ENCODE measurements at places on chromosomes 7 and 10.

DNA sequence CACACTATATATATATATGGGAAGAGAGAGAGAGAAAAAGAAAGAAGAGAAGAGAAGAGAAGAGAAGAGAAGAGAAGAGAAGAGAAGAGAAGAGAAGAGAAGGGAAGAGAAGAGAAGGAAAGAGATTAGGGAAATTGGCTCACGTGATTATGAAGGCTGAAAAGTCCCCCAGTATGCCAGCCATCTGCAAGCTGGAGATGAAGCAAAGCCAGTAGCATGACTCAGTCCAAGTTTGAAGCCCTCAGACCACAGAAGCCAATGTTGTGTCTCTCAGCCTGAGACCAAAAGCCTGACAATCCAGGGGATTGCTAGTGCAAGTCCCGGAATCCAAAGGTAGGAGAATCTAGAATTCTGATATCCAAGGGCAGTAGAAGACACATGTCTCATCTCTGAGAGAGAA lies 206.3 kb upstream of the PRSS1 start:
- DNase-seq: no peak

- no peak for DNase-seq
Observed at GRCh38 chr7:84336766-84337165, 142.2 kb upstream of the SEMA3A start.

- DNase-seq: no peak
Observed at GRCh38 chr10:76411729-76412435, 980.5 kb downstream of the LRMDA start.

DNA sequence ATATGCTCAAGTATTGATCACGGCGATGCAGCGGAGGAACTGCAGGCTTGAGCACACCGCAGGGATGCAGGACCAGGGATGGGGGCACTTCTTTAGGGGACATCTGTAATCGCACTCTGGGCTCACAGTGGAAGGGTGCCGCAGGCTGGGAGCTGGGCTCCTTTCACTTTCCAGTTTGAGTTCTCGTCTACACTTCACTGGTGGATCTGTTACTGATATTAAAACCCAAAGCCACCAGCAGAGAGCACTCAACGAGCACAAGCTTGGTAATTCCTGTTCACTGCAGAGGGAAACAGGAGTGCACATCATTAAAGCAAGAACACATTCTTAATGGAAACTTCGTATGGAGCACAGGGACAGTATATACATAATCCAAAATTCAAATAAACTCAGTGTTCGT lies 91.3 kb downstream of the PARD3 start:
- no peak for DNase-seq

- no peak for DNase-seq
Observed at GRCh38 chr7:137925754-137926153, 76.1 kb downstream of the CREB3L2 start.

- DNase-seq: peak; percentile 11
Observed at GRCh38 chr7:27576360-27576944, 86.2 kb downstream of the HIBADH start.

GRCh38 chr7:157394246-157395191 lies 57.7 kb downstream of the DNAJB6 start:
- DNase-seq: no peak

- DNase-seq: no peak
Observed at GRCh38 chr7:30789334-30789711, 18.1 kb downstream of the MINDY4 start.

GRCh38 chr10:23338155-23338828 lies 6.3 kb downstream of the C10orf67 start:
- peak; percentile 50 for DNase-seq

- DNase-seq: peak; percentile 68
Observed at GRCh38 chr7:27134392-27134791, 3.8 kb upstream of the HOXA4 start.

- DNase-seq: no peak
Observed at GRCh38 chr7:132527467-132528410, 48.5 kb downstream of the PLXNA4 start.

- no peak for DNase-seq
Observed at GRCh38 chr7:104358446-104359132, 30.2 kb downstream of the LHFPL3 start.

- no peak for DNase-seq
Observed at GRCh38 chr7:155300641-155301452, 3.2 kb downstream of the INSIG1 start.

GRCh38 chr7:85004402-85004801 lies 182.5 kb downstream of the SEMA3D start:
- DNase-seq: no peak

- no peak for DNase-seq
Observed at GRCh38 chr10:12622691-12623090, 273.3 kb downstream of the CAMK1D start.

GRCh38 chr7:76325811-76326210 lies 23.3 kb downstream of the HSPB1 start:
- DNase-seq: no peak

DNA sequence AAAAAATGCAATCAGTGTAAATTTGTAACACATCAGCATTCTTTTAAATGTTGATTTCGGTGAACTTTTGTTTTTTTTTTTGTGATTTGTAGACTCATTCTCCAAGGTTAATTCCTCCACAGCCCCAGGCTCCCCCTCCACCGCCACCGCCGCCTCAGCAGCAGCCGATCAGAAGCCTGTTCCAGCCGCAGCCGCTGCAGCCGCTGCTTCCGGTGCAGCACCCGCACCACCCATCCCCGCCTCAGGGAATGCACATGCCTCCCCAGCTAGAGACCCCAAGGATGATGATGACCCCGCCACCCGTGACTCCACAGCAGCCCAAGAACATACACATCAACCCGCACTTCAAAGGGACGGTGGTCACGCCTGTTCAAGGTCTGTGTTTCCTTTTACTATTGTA lies 66.6 kb downstream of the RBM33 start:
- no peak for DNase-seq

DNA sequence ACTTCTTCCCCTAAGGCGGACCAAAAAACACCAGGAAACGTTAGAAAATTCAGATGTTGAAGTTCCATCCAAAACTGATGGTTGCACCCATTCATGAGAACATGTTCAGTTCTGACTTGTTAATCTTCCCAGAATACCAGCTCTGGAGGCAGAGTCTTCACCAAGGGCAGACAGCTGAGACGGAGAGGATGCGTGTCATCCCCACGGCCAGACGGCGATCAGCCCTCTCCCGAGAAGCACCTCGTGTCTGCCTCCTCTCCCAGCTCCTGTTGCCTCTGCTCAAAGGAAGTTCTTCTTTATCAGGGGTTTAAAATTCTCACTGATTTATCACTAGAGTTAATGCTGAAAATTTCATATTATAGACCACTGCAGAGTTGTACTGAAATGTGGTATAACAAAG lies 269.7 kb downstream of the ZMYND11 start:
- no peak for DNase-seq

DNA sequence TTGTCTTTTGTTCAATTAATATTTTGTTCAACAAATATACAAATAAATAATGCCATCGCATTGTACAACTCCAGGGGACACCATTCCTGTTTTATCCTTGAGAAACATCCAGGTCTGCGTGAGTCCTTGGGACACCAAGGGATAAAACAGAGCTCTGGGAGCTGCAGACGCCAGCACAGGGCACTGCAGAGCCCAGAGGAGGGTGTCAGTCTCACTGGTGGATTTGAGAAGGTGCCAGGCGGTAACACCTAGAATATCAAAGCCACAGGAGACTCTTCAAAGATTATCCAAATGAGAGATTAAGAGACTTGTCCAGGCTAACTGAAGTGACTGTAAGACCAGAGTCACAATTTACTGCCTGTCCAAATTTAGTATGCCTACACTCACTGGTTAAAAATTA lies 55.3 kb downstream of the TEX36 start:
- no peak for DNase-seq

GRCh38 chr7:115226410-115226809 lies 304.5 kb downstream of the MDFIC start:
- DNase-seq: no peak

DNA sequence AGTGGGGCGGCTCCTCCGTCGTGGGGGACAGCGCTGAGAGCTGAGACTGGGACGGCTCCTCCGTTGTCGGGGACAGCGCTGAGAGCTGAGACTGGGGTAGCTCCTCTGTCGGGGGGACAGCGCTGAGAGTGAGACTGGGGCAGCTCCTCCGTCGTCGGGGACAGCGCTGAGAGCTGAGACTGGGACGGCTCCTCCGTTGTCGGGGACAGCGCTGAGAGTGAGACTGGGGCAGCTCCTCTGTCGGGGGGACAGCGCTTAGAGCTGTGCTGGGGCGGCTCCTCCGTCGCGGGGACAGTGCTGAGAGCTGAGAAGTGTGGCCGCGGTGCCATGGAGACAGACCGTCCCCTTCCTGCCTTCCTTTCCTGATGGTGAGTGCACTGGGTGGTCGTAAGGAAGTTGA lies 136.4 kb downstream of the DYNC2I1 start:
- no peak for DNase-seq

DNA sequence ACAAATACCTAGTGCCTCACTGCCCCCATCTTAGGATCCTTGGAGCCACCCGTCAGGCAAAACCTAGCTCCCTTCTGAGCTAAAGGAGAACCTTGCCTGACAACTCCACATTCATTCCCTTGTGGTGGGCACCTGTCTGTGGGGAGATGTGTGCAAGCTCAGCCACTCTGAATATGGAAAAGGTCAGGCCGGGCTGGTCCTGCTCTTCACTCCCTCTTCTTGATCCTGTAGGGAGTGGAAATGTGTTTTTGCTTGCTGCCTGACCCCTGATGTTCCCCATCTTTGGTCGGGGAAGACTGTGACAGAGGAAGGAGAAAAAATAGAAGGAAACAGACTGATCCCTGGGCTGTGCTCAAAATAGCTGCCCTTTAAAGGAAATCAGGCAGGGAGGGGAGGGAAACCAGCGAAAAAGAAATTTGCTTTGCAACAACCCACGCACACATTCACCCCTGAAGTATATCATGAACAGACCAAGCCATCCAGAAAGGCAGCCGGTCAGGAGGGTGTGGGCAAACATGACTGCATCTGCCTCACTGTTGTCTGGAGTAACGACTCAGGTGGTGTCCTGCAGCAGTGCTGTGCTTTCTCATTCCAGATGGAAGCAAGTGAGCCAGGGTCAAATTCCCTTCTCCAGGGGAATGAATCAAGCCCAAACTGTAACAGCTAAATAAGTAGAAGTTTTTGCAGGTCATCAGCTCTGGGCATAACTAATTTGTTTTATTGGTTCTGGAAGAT lies 74.0 kb downstream of the SCRN1 start:
- DNase-seq: no peak

GRCh38 chr7:821688-822087 lies 10.6 kb upstream of the SUN1 start:
- DNase-seq: no peak

GRCh38 chr10:28633750-28634149 lies 43.6 kb upstream of the BAMBI start:
- DNase-seq: no peak

- no peak for DNase-seq
Observed at GRCh38 chr10:8873310-8873709, 818.8 kb downstream of the GATA3 start.

DNA sequence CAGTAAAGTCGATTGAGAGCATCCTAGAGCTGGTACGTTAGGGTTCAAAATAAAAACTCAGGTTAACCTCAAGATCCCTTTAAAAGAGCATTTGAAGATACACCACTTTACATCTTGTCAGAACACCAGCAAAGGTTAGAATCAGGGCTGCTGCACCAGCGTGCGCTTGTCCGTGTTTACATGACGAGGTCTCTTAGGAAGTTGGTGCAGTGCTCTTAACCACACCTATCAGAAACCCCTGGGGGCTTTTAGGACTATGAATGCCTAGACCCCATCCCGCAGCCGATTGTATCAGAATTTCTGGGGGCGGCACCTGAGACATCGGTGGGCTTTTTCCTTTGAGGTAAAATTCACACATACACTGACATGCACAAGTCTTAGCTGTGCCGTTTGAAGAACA lies 97.6 kb downstream of the ZMYND11 start:
- no peak for DNase-seq

DNA sequence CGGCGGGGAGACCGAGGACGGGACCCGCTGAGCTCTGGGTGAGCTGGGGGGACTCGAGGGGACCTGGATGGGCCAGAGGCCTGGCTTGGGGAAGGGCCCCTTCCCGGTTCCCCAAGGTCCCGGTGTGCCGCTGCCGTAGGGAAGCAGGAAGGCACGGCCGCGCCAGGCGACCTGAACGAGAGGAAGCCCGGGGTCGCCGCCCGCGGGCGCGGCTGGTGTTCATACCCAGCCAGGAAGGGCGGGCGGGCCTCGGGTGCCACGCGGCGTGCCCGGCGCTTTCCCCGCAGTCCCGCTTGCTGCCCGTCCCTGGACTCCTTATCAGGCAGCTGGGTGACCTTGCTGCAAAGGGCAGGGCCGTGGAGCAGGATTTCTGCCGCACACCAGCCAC lies 38.0 kb downstream of the ZNF777 start:
- DNase-seq: no peak

DNA sequence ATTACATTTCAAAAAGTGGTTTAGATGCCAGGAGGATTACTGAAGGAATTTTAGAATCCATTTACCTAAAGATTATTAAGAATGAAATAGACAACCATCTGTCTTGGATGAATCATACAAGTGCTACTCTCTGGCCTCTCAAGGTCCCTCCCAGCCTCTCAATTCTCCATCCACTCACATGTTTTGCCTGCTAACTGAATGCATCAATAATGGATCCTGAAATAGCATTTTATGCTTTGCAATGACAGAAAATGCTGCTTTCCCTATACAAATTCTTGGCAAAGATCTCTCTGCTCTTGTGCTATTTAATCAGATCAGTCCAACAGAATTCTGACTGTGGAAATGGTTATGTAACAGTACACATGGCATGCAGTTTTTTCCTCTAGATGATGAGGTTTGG lies 68.1 kb downstream of the HBP1 start:
- peak; percentile 16 for DNase-seq

GRCh38 chr7:13829914-13830900 lies 159.3 kb downstream of the ETV1 start:
- DNase-seq: peak; percentile 64
